ENCODE measurements at places on chromosomes 11 and 22. TPM values are rescaled to one million over a fixed set of nuclear protein-coding genes. Genes with fewer than 3 reads are reported as not detected.

DNA sequence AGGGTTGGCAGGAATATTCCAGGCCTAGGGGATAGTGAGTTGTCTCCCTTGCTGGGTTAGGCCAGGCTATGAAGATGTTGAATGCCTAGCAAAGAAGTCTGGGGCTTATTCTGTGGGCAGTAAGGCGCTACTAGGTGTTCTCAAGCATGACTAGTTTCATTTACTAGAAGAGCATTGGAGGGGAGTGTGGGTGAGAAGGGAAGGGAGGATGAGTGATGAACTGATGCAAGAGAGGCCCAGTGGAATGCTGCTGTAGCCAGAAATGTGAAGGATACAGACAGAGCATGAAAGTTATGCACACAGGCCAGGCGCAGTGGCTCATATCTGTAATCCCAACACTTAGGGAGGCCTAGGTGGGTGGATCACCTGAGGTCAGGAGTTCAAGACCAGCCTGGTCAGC, 33.5 kb downstream of the POU2F3 start:
- H3K4me1 ChIP-seq = peaks cover 5% of the 10 kb centered on the region
- no peak overlapping the region for H3K27ac ChIP-seq
- no peak overlapping the region for H3K4me3 ChIP-seq
- peak; percentile 3 for DNase-seq

GRCh38 chr11:83642500-83642899, 356.3 kb upstream of the CCDC90B start:
- DNase-seq = no peak
- no peak overlapping the region for H3K27ac ChIP-seq
- no peaks in the 10 kb centered on the region for H3K4me1 ChIP-seq
- no peaks in the 10 kb centered on the region for H3K36me3 ChIP-seq
- H3K4me3 ChIP-seq = no peak overlapping the region
- H3K27me3 ChIP-seq = no peaks in the 10 kb centered on the region

Gene MFRP
- total RNA-seq = not detected

GRCh38 chr11:45168366-45169130, 22.1 kb downstream of the PRDM11 start:
- no peak overlapping the region for H3K4me3 ChIP-seq
- no peak for DNase-seq
- H3K27me3 ChIP-seq = no peaks in the 10 kb centered on the region
- no peaks in the 10 kb centered on the region for H3K36me3 ChIP-seq
- no peak overlapping the region for H3K27ac ChIP-seq

DNA sequence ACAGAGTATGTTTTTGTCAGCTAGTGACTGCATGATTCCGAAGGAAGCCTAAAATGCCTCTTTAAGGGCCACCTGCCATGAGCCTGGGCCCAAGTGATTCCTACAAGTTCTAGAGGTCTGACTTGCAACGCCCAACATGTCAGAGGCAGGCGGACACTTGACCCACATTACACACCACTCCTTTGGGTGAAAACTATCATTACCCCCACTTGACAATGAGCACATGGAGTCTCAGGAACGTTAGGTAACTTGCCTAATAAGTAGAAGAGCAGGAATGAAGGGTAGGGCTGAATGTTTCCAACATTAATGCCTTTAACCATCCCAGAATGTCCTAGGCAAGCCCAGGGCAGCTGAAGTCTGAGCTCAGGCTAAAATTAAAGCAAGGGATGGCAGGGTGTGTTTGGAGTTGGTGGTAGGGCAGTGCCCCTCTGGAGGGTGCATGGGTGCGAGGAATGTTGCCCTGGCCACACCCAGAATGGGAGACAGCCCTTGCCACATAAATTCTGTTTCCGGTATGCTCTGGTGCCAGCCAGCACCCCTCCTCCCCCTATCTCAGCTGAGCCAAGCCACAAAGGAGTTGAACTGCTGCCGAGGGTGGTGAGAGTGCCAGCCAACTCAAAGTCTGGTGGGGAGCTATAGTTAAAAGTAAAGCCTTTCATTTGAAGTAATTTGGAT, 2.5 kb downstream of the PLAAT2 start:
- H3K27me3 ChIP-seq = peaks cover 3% of the 10 kb centered on the region
- no peak overlapping the region for H3K27ac ChIP-seq
- no peak for DNase-seq
- H3K4me1 ChIP-seq = no peaks in the 10 kb centered on the region
- no peak overlapping the region for H3K4me3 ChIP-seq

DNA sequence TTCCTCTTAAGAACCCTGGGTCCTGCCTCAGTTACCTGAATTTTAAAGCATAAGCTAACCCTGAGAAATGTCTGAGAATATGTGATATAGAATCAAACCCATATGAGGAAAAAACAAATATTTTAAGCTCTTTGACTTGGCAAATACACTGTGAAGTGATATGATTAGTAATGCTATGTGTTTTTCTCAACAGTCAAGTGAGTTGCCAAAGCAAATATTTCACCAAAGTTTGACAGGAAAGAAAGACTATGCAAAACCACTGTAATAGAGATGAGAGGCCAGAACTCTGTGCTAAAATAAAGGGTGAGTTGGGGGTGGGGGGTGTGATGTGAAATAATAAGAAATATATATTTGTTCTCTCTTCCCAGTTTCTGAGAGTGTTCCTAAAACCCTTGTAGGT, 613.5 kb upstream of the CCDC179 start:
- no peak overlapping the region for H3K4me3 ChIP-seq
- DNase-seq = peak; percentile 35
- no peak overlapping the region for H3K27ac ChIP-seq
- H3K36me3 ChIP-seq = no peaks in the 10 kb centered on the region
- no peaks in the 10 kb centered on the region for H3K4me1 ChIP-seq

Gene EML3
- 25.5 TPM for total RNA-seq

DNA sequence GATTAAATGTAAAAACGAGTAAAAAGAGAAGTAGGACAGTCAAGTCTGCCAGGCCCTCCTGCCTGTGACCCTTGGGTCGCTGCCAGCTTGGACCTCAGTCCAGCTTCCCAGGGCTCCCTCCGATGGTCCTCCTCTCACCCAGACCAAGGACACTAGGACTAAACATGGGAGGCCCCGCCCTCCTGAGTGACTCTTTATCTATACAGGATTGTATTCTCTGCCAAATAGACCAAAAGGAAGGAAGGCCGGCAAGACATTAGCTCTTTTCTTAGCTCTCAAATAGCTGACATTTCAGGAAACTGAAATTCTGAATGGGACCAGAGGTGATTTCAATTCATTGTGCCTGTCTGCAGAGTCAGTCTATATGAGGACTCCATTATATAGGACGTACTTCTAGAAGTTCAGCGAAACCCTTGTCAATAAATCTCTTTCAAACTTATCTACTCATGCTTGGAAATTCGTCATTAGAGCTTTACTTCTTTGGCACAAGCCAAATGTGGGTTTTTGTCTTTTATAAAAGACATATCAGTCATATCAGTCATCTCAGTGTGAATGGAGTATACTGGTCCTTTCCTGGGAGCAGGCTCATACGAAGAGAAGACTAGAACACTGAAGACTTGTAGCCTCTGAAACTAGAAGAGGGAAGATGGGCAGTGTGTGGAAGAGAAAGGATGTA, 28.5 kb downstream of the ADORA2A start:
- no peaks in the 10 kb centered on the region for H3K27me3 ChIP-seq
- no peaks in the 10 kb centered on the region for H3K36me3 ChIP-seq
- H3K4me1 ChIP-seq = peaks cover 10% of the 10 kb centered on the region
- H3K4me3 ChIP-seq = no peak overlapping the region
- no peak overlapping the region for H3K27ac ChIP-seq

DNA sequence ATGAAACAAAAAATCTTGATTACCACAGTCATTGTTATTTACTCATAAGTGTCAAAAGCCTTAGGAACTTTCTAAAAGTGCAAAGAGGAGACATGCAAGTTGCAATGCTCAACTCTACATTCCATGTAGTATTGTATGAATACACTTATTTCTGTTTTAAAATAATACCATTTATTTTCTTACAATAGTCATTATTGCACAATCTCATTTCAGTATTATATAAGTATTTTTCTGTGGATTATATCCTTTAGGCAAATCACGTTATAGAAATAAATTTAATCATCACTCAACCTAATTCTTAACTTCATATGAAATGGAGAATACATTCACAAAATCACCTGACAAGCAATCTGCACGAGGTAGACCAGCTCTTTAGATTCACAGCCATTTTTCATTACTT, 98.8 kb downstream of the ARHGAP32 start:
- no peak overlapping the region for H3K4me3 ChIP-seq
- H3K36me3 ChIP-seq = no peaks in the 10 kb centered on the region
- H3K4me1 ChIP-seq = peaks cover 7% of the 10 kb centered on the region
- H3K27ac ChIP-seq = no peak overlapping the region

Gene OR2AG1
- not detected for total RNA-seq

Gene OR5M8
- not detected for total RNA-seq

Gene TRIM44
- 61.0 TPM for total RNA-seq

Gene FGF4
- total RNA-seq = not detected

GRCh38 chr11:16946477-16947282, 67.5 kb downstream of the PLEKHA7 start:
- no peak overlapping the region for H3K27ac ChIP-seq
- peaks cover 2% of the 10 kb centered on the region for H3K27me3 ChIP-seq
- no peaks in the 10 kb centered on the region for H3K36me3 ChIP-seq
- H3K4me1 ChIP-seq = no peaks in the 10 kb centered on the region
- DNase-seq = no peak

Data from astrocyte (in vitro differentiated cells and primary cell).